Uterus (tissue), 4 donors: ENCODE measurements at places on chromosomes 1 and 21. TPM values are rescaled to one million over a fixed set of nuclear protein-coding genes. Genes with fewer than 3 reads are reported as not detected.
A peak's percentile ranks its signal among the peaks of the same experiment; 100 is the strongest.

GRCh38 chr21:38261851-38262250 lies 5.1 kb downstream of the KCNJ15 start:
- H3K36me3 ChIP-seq = no peaks in the 10 kb centered on the region
- DNase-seq = no peak
- no peak overlapping the region for H3K27ac ChIP-seq
- H3K27me3 ChIP-seq = no peaks in the 10 kb centered on the region

E2F2 gene
- 0.12 TPM for total RNA-seq

- H3K27me3 ChIP-seq = no peaks in the 10 kb centered on the region
- DNase-seq = no peak
- no peaks in the 10 kb centered on the region for H3K4me1 ChIP-seq
- H3K36me3 ChIP-seq = no peaks in the 10 kb centered on the region
- H3K4me3 ChIP-seq = peak overlapping the region; percentile 63
- peak overlapping the region; percentile 93 for H3K27ac ChIP-seq
Measured at GRCh38 chr21:37266515-37267221, 466 bp downstream of the VPS26C start.

CHD1L gene
- 41.3 TPM for total RNA-seq

KCNE2 gene
- not detected for total RNA-seq

SZRD1 gene
- total RNA-seq = 24.4 TPM

GRCh38 chr1:20191266-20191825 lies 5.0 kb upstream of the PLA2G2C start:
- H3K27ac ChIP-seq = no peak overlapping the region
- H3K27me3 ChIP-seq = no peaks in the 10 kb centered on the region
- H3K4me1 ChIP-seq = no peaks in the 10 kb centered on the region
- no peak overlapping the region for H3K4me3 ChIP-seq

- no peaks in the 10 kb centered on the region for H3K27me3 ChIP-seq
- H3K27ac ChIP-seq = no peak overlapping the region
- no peak for DNase-seq
- no peak overlapping the region for H3K4me3 ChIP-seq
- no peaks in the 10 kb centered on the region for H3K4me1 ChIP-seq
- H3K36me3 ChIP-seq = no peaks in the 10 kb centered on the region
Measured at GRCh38 chr1:17890815-17891191, 135.7 kb downstream of the ACTL8 start.
